ENCODE measurements at places on chromosomes 16 and 17. TPM values are rescaled to one million over a fixed set of nuclear protein-coding genes. Genes with fewer than 3 reads are reported as not detected.

The TBC1D3 gene
- not detected for total RNA-seq

The KIF1C gene
- 130 TPM for total RNA-seq

The CTRB2 gene
- not detected for total RNA-seq

The CSH2 gene
- total RNA-seq: not detected

The TEKT3 gene
- total RNA-seq: not detected

The TMIGD1 gene
- total RNA-seq: not detected

The MPV17L gene
- total RNA-seq: 5.8 TPM

The C16orf86 gene
- 0.45 TPM for total RNA-seq

The CLEC18A gene
- 0.31 TPM for total RNA-seq

The CTU2 gene
- 29.0 TPM for total RNA-seq

The RARA gene
- total RNA-seq: 37.5 TPM

The KRT33B gene
- total RNA-seq: not detected

Measured in A549 treated with ZK216348 at 1 μM for 4 hours (cell line).